Foreskin keratinocyte (primary cell): ENCODE measurements at places on chromosomes 5 and 9.

GRCh38 chr5:28344836-28345433, 1306.5 kb upstream of the CDH9 start:
- DNase-seq: peak; percentile 17

DNA sequence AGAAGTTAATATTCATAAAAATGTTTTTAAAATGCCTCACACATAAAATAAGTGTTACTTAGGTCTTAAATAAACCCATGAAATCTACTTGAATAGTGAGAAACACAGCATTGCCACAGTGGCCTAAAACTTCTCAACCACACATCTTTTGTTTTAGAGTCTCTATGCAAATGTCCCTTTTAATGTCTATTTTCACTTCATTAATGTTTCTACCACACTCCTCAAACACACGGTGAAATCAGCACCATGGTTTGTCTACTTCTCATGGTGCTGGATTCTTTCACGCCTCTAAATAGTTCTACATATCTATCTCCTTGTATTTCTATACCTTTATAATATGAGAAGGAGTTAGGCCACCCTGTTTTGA, 111.2 kb downstream of the EDIL3 start:
- DNase-seq: no peak

DNA sequence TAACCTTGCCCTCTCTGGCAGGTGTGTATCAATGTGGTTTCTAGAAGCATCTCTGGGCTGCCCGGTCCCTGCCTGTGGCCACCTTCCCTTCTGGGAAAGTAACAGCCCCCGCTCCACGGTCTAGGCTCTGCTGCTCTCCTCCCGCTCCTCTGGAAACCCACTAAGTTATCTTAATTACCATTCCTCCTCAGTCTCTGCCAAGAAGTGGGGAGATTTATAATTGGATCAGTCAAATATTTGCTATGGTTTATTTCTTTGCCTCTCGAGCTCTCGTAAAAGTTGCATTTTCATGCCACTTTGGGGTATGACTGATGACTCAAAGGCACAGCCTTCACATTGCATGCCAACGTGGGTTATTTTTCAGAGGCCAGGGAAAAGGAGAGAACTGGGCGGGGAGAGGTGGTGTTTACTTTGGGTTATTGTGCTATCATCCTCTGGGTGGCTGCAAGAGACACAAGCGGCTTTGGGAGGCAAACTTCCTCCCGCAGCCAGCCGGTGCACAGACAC, 205.3 kb upstream of the WWC1 start:
- peak; percentile 69 for DNase-seq

GRCh38 chr5:10479154-10479721, 37.6 kb downstream of the ROPN1L start:
- peak; percentile 93 for DNase-seq

- DNase-seq: no peak
These were observed 203.8 kb upstream of the PIK3R1 start for GRCh38 chr5:68011801-68012200.

GRCh38 chr9:99851500-99851822, 29.8 kb downstream of the NR4A3 start:
- no peak for DNase-seq

DNA sequence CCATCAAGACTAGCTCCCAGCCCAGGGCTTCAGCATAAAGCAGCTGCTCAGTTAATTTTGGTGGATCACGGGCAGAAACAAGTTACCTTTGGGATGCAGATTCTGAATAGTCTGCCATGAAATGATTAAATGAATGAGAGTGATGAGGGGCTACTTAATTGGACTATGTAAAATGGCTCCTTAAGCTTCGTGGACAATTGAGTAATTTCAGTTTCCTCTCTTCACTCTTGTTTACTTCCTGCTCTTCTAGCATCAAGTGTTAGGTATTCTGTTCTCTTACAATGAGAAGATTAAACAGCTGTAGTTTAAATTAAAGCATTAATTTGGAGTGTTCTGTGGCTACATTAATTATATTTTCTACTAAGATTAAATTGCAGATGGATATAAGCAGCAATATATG, 28.1 kb downstream of the PIK3R1 start:
- DNase-seq: no peak

DNA sequence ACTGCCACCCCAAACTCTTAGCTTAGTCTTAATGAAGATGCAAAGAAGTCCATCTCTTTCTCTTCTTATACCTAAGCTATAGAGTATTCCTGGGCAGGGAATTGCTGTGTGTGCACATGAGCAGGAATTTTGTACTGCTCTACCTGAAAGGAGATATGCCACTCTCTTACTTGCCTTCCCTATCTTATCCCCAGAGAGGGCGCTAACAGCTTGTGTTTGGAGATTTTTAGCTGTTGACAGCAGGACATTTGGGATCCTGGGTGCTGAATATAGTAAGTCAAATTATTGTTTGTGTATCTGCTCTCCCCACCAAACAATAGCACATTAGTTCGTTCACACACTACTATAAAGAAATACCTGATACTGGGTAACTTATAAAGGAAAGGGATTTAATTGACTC, 159.5 kb downstream of the GABRG2 start:
- no peak for DNase-seq

DNA sequence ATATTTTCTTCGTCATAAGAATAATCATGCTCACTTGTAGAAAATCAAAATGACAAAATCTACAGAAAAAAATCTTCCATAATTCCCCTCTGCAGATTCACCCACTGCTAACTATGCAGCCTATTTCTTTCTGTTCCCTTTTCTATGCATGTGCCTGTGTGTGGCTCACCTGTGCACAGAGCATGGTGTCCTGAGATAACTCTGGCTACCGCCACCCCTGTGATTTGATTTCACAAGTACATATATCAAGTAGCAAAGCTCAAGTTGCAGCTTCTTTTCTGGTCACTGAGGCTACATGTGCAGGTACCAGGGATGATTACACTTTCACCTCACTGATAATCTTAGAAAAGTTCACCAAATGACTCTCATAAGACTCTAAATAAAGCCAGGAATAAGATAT, 18.4 kb upstream of the ISCA1 start:
- DNase-seq: no peak

- no peak for DNase-seq
These were observed 30.5 kb upstream of the HAPLN1 start for GRCh38 chr5:83751201-83751600.

DNA sequence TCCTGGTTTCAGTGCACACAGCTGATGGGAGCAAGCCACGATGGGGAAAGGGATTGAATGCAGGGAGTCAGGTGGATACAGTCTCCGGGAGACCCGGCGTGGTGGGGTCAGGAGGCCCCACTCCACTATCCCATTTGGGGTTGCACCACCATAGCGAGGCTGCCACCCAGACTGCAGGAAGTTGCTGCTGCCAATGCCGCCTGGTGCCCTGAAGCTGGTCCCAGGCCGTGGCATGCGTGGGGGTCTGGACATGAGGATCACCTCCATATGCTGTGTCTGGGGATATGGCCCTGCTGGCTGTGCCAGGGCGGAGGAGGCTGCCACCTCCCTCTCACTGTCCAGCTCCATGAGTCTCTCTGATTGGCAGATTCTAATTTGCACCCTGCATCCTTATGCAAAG, 45.3 kb downstream of the COL5A1 start:
- DNase-seq: no peak

GRCh38 chr9:137664676-137665075, 45.9 kb downstream of the EHMT1 start:
- DNase-seq: no peak
